Small intestine (tissue), 16 donors: ENCODE measurements at places on chromosomes 6 and 20.

GRCh38 chr6:90249458-90249857 lies 47.2 kb downstream of the BACH2 start:
- DNase-seq, result no peak

DNA sequence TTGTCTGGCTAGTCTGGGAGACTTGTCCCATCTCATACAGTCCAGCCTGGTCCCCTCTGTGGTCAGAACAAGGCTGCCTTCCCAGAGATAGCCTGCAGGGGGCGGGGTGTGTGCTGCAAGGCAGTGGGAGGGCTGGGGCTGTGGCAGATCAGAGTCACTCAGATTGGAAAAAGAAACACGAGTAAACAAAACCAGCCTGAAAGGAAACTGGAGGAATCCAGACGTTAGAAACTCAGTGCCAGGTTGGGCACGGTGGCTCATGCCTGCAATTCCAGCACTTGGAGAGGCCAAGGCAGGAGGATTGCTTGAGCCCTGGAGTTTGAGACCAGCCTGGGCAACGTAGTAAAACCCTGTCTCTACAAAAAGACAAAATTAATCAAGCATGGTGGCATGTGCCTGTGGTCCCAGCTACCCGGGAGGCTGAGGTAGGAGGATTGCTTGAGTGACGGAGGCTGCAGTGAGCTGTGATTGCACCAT lies 20.2 kb downstream of the LEMD2 start:
- peak; percentile 78 for DNase-seq

- no peak for DNase-seq
Measured at GRCh38 chr6:140850438-140850837, 1282.3 kb upstream of the GJE1 start.

DNA sequence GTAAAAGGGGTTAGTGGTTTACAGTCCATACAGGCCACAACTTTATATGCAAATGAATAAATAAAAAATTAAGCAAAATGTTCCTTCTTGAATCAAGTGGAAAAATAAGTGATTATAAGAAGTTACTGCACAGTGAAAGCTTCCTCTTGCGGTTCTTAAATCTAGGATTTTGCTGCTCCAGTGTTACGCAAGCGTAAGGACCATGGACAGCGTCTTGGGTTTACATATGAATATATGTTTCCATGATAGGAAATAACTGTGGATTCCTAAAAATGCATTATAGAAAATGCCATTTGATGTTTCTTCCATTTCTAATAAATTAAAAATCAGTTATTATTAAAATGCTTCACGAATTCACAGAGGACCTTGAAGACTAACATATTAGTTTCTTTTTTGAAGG lies 176.6 kb upstream of the POU3F2 start:
- DNase-seq, result peak; percentile 3

- no peak for DNase-seq
Measured at GRCh38 chr6:53801022-53801421, 6.2 kb downstream of the LRRC1 start.

- DNase-seq, result no peak
Measured at GRCh38 chr20:10669843-10670446, 3.9 kb downstream of the JAG1 start.

- no peak for DNase-seq
Measured at GRCh38 chr6:136173519-136174507, 76.3 kb downstream of the MTFR2 start.

DNA sequence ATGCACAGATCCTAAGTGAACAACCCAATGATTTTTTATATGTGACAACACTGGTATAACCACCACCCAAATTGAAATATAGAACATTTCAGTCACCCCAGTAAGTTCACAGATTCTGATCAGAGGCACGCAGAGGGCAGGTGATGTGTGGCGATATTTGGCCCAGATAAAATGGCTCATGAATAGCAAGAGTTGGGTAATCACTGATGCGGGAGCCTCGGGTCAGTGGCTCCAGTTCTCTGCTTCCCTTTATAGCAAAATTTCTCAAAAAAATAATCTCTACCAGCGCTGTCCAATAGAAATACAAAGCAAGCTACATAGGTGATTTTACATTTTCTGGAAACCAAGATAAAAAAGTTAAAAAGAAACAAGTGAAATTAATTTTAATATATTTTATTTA lies 14.9 kb downstream of the GHRH start:
- no peak for DNase-seq

DNA sequence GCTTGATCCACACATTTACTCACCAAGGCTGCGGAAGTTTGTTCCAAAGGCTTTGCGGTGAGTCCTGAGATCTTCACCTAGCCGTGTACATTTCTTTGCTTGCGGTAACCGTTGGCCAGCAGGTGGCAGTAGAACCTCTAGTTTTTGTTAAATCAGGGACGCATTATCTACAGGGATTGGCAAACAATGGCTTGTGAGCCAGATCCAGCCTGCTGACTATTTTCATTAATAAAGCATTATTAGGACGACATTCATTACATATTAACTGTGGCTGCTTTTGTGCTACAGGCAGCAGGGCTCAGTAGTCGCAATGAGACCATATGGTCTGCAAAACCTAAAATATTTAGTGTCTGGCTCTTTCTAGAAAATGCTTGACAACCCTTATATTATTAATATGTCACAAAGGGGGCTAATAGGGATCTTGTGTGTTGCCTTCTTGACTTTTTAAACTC lies 174.1 kb downstream of the DOK5 start:
- DNase-seq, result peak; percentile 77

DNA sequence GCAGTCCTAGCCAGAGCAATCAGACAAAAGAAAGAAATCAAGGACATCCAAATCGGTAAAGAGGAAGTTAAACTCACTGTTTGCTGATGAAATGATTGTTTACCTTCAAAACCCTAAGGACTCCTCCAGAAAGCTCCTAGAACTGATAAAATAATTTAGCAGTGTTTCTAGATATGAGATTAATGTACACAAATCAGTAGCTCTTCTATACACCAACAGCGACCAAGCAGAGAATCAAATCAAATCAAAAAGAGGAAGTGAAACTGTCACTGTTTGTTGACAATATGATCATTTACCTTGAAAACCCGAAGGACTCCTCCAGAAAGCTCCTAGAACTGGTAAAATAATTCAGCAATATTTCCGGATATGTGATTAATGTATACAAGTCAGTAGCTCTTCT lies 21.7 kb downstream of the SERPINB9 start:
- no peak for DNase-seq

GRCh38 chr6:150725795-150726194 lies 126.1 kb downstream of the PLEKHG1 start:
- DNase-seq, result no peak

GRCh38 chr6:149999636-150000035 lies 25.7 kb downstream of the RAET1L start:
- no peak for DNase-seq
